IPS DF 19.7 (cell line): ENCODE measurements at places on chromosomes 3 and 15.

DNA sequence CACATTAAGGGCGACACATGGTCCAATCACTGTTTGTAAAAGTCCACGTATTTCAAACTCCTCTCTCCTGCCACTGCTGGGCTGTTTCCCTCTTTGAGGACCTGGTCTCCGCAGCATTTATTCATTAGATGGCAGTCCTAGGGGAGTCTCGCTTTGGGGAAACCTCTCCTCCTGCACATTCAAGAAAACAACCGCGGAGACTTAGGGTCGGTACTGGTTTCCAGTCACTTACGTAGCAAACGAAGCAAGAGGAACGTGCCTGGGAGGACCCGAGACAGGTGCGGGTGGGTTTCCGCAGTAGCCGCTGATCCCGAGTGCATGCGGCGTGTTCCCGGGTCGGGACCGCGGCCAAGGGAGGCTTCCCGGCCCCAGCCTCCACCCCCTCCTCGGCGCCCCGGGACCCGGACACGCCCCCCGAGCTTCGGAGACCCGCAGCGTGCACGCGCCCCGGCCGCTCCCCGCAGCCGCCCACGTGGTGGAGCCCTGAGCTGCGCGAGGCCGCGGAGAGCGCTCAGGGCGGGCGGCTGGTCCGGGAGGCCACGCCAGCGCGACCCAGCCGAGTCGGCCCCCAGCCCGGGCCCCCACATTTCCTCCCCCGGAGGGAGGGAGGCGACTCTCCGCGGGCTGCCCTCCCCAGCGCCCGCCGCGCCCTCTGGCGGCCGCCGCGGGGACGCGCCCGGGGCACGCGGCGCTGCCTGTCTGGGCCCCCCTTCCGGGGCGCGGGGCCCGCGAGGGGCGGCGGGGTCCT lies 1.1 kb upstream of the IGF1R start:
- DNase-seq: no peak

DNA sequence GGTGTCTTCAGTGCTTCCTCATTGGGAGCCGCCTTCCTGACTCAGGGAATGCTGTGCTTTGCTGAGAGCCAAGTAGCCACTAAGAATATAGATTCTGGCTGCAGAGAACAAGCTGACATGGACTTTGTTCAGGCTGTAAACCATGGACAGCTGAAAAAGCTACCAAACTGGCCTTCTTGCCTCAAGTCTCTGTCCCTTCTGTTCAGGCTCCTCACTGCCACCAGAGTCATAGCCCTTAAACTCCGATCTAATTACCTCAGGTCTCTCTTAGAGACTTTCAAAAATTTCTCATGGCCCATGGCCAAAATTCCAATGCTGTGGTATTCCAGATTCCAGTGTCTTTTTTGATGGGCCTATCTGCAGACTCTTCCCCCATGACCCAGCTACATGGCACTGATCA lies 19.4 kb upstream of the PTX3 start:
- DNase-seq: no peak

DNA sequence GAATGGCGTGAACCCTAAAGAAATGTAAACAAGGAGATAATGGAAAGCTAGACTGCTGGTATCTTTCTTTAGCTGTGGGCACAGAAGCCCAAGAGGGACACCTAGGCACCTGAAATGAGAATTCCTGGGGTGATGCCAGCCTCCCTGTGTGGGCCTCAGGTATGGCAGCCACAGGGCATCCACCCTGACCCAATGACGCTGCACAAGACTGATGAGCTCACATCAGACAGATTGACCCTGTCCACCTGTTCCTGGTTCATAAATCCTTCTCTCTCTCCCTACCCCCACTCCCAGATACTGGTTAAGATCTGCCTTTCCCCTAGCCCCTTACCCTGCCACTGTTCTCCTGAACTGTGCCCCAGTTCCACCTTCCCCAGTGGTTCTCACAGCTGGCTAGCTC lies 1.5 kb downstream of the GLB1 start:
- DNase-seq: no peak

DNA sequence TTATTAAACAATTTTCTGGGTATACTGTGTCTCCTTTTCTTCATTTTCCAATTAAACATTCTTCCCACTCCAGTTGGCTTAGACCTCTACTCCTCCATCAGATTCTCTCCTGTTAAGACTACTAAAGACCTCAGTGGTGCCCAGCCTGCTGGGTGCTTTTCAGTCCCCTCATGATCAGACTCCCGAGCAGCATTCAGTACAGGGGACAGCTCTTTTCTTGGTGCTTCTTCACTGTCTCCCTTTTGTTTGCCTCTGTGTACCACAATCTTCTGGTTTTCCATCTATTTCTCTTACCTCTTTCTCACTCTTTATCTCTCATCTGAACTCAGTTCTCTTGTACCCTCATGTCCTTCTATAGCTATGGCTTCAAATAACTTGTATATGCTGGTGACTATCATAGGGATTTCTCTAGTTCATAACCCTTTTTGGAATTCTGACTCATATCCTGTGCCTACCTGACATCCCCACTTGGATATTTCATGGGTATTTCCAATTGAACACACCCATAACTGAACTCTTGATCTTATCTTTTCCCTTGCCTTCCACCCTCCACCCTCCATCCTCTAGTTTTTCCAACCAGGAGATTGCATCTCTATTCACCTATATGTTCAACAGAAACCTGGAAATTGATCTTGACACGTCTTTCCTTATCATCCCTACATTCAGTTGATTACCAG lies 55.6 kb upstream of the ABHD10 start:
- no peak for DNase-seq

DNA sequence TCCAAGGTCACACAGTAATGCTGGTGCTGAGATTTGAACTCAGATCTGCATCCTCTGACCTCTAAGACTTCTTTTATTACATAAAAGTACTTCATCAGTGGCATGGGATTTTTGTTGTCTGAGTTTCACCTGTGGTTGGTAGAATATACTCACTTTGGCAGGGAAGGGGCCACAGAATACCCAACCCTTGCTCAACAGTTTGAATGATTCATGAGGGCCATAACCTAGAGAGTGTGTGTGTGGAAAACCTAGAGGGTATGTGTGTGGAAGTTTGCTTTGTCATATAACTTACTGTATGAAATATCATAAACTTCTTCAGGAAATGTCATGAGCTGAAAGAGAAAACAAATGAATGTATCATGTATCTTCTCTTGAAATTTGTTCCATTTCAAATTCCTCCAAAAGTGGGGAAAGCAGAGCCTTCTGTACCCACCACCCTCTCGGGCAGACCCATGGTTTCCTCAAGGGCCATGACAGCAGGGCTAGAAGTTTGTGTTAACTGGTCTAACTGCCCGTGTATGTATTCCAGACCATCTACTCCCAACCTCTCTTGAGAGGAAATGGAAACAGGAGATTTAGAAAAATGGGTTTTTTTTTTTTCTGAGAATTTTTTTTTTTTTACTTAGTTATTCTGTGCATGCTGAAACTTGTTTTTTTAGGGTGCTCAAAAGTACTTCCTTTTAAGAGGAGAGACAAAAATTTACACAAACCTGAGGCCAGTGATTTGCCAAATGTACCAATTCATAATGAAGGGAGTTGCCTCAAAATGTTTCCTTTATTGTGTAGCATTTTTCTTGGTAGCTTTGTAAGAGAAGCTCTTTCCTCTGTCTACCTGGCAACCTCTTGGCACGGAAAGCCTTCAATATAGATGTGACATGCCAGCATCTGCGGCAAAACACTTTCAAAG lies 127.0 kb downstream of the TPRG1 start:
- no peak for DNase-seq

- DNase-seq: no peak
Observed at GRCh38 chr15:40999190-40999589, 45.9 kb downstream of the CHAC1 start.

GRCh38 chr3:77873598-77873997 lies 833.7 kb downstream of the ROBO2 start:
- DNase-seq: no peak

DNA sequence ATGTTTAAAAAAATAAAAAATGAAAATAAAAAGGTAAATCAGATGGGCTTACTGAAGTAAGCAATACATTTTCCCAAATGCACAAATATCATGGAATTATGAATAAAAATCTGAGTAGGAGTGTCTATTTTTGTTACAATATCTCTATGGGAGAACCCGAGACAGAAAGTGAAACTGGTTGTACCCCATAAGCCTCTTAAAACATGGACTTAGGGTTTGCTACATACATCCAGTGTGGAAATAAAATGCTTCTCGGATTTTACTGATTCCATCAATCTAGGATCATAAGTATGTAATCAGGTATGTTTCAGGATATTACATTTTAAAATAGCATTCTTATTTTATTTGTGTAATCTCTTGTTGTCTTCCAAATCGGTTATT lies 177.8 kb upstream of the CDIN1 start:
- no peak for DNase-seq

DNA sequence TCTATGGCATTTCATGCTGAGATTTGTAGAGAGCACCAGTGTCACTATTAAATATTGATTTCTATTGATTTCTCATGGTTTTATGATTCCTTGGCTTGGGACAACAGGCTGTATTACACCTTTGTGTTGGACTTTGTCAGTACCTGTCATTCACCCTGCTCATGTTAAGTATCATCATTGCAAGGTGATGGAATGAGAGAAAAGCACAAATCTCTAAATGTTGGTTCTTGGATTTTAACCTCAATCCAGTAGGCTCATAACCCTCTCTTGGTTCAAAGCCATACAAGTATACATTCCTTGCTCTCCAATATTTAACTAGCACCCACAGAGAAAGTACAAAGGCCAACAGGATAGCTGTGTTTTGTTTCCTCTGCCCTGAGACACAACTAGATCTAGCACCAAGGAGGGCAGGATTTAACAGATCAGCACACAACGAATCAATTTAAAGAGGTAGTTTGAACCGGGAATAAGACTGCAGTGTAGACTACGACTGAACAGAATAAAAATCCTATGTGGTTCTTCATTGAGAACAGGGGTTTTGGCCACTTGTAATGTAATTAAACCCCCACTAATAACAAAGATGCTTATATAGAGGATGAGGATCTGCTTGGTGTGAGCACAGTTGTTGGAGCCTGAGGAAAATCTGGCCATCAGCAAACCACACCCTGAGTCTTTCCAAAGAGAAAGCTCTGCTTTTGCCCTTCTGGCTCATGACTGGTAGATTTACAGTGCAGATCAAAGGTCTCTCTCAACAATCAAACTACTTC lies 78.0 kb upstream of the TNFSF10 start:
- no peak for DNase-seq

DNA sequence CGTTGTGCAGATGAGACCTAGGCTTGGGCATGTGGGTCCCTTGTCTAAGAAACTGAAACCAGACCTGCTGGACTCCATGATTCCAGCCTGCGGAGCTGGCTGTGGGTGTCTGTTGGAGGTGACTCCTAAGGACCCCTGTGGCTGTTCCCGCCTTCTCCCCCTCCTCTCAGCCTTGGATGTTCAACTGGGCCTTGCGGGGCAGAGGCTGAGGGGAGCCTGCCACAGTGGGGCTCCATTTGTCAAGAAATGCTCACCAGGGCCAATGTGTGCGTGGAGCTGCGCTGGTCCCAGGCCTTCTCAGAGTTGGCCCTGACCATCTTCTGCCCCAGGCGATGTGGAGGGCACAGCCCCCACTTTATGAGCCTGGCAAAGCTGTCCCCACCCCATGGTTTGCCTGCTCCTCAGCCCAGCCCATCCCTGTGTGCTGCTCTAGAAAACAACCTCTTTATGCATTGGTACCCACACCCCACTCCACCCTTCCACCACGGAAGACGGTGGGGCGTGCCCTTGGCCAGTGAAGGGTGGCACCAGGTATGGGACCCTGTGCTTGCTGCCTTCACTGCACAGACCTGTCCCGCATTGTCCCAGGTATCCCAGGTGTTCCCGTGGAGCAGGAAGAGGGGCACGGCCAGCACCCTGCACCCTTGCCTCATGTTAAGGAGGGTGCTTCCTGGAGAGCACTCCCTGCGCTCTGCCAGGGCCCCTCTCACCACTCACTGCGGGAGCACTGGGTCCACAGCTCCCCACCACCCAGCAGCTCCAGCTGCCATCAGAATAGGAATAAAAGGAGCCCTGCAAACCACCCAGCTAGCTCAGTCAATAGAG lies 7.9 kb downstream of the MESP2 start:
- no peak for DNase-seq
